ENCODE measurements at places on chromosomes 3 and 15.

GRCh38 chr15:52013151-52013791 lies 5.7 kb upstream of the MAPK6 start:
- no peak for ATAC-seq

- no peak for ATAC-seq
Measured at GRCh38 chr15:98528046-98528725, 120.2 kb upstream of the IGF1R start.

DNA sequence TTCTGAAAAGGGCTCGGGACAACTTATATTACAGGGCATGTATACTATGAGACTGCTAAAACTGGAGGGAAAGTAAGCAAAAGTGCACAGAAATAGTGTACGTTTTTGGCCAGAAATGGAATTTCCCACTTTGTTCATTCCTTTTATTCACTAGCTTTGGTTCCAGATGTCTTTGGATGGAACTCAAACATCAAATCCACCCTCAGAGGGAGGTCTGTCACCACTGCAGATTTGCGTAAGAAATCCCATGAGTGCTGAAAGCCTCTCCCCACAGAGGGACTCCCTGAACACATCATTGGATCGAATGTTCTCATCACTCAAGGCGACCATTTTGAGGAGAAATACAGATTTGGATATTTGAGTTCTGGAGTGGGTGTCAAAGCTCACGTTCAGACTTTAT lies 71.6 kb downstream of the FEM1B start:
- ATAC-seq: no peak

- no peak for ATAC-seq
Measured at GRCh38 chr3:168585544-168585943, 489.8 kb upstream of the GOLIM4 start.

DNA sequence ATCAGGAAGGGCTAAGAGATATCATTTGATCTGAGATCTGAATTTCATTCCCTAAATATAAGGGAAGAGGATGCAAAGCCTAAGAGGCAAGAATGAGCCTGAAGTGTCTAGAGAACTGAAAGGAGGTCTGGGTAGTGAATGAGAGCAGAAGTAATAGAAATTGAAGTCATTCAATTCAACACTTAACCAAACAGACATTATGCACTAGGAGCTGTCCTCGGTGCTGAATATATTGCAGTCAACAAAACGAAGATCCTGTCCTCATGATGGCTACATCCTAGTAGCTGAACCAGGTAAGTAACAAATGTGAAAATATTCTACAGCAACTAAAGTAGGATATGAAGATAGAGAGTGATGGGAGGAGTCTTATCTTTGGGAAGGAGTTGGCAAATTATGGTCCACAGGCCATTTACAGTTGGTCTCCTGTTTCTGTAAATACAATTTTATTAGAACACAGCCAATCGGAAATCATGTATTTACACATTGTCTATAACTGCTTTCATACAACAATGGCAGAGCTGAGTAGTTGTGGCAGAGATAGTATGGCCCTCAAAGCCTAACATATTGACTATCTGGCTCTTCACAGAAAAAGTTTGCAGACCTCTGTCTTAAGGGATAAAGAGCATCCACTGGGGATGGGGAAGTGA lies 192.9 kb upstream of the CADPS start:
- ATAC-seq: no peak

DNA sequence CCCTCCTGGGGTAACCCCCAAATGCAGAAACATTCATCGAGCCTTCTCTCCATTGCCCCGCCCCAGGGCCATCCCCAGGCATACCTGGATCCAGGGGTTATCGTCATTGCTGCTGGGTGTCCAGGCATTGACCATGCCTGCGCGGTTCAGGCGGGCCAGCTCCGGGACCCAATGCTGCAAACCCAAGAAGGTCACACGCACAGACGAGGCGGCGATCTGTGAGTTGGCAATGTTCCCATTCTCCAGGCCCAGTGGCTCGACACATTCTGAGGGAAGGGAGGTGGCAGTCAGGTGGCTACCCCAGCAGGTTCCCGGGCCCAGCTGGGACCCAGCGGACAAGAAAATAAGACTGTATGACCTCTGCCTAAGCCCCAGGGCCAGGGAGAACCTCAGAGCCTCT lies 6.1 kb downstream of the MFGE8 start:
- no peak for ATAC-seq

DNA sequence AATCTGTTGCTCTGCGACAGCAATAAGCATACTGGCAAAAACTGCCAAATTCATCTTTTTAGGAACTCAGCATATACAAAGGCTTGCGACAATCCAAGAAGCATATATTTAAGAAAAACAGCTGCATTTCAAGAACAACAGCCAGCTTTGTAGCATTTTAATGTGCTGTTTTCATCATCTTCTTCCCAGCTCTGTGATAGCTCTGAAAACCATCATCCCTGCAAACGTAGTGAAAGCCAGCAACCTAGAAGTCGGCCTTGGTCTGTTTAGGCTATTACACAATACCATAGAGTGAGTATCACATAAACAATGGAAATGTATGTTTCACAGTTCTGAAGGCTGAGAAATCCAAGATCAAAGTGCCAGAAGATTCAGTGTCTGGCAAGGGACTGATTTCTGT lies 187.5 kb downstream of the NAALADL2 start:
- no peak for ATAC-seq

GRCh38 chr15:51619331-51620035 lies 3.1 kb downstream of the DMXL2 start:
- no peak for ATAC-seq

DNA sequence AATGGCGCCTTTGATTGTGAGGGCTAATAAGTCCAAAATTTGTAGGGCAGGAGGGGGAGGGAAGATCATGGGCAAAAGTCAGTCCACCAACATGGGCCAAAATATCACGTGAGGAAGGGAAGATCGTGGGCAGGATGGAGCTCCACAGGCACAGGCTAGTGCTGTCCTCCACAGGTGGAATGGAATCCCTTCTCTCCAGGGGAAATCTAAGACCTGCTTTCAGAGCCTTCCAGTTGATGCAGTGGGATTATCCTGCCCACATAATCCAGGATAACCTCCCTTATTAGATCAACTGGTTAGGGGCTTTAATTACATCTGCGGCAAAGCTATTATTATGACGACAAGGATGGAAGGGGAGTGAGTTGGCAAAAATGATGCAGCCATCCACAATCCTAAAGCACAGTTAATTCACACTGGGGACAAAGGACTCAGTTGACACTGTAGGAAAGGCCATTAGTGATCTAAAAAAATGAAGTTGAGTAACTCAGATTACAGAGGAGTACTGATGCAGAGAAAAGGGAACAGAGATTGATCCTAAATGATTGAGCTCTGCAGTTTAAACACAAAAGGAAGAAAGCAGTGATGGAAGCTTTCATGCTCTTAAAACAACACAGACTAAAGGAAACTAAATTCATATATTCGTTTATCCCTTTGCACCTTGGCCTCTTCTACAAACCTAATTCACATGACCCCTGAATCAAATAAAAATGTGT lies 159.8 kb downstream of the AKAP13 start:
- no peak for ATAC-seq

DNA sequence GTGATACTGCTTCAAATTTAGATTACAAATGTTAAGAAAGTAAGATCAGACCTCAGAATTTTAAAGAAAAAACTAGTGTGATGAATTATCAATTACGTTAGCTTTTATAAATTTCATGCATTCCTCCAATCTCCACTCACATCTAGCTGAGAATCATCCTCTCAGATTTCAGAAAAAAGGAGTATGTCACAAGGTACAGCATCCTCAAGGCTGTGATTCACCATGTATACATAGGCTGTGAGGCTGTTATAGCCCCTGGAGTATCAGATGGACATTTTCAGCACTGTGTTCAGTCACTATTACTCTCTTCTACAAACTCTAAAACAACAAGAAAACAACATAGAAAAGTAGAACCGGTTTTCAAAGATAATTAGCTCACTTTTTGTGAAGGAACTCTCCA lies 214.4 kb downstream of the PCCB start:
- ATAC-seq: no peak

DNA sequence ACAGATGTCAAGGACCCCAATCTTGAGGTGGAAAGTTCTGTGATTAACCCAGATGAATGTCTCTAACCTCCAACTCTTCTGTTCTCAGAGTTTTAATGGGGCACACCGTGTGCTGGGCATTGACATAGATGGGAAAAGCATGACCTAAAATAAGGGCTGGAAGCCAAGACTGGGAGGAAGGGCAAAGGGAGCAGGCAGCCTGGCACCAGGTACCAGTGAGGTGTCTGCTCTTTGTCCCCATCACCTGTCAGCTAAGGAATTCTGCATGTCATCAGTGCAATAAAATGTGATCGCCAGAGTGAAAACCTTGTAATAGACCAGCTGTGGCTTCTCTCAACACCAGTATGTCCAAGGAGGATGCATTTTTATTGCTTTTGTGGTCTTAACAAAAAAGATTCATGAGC lies 143.5 kb upstream of the TPM1 start:
- no peak for ATAC-seq

- no peak for ATAC-seq
Measured at GRCh38 chr3:14397531-14397930, 4.9 kb upstream of the SLC6A6 start.

DNA sequence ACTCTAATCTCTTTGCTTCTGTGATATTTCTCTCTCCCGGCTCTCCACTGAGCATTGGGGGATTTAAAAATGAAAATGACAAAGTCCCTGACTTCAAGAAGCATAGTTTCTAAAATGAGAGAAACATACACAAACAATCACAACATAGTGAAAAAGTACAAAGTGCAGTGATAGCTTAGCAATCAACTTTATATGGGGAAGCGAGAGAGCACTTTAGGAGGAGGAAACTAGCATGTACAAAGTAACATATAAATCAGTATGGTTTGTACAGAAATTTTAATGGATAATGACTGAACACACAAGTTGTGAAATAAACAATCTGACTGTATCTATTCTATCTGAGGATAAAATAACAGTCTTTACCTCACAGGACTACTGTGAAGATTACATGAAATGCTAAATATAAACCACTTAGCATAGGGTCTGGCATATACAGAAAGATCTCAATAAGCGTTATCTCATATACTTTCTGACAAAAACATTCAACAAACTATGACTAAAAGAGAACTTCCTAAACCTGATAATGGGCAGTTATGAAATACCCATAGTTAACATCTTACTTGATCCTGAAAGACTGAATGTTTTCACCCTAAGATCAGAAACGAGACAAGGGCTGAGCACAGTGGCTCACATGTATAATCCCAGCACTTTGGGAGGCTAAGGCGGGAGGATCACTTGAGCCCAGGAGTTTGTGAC lies 61.2 kb downstream of the PEAK1 start:
- ATAC-seq: no peak

DNA sequence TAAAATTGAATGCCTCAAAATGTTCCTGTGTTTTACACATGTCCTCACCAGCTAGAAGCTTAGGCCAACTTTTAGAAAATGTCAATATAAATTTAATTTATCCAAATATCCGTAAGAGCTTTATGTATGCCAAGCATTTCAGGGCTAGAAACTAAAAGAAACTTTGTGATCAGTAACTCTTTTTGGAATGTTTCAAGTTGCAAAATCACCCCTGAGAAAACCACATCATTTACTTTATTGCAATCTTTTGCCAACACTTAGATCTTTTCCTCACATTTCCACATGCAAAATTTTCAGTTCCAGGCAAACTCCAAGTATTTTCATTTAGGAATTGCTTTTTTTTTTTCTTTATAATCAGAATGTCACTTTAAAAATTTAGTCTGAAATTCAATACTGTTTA lies 20.1 kb upstream of the IGF1R start:
- ATAC-seq: no peak

- ATAC-seq: no peak
Measured at GRCh38 chr3:130916507-130917167, 22.8 kb downstream of the ATP2C1 start.

DNA sequence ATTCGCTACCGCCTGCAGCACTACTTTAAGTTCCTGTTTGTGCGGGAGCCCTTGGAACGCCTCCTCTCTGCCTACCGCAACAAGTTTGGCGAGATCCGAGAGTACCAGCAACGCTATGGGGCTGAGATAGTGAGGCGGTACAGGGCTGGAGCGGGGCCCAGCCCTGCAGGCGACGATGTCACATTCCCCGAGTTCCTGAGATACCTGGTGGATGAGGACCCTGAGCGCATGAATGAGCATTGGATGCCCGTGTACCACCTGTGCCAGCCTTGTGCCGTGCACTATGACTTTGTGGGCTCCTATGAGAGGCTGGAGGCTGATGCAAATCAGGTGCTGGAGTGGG lies 995 bp downstream of the CHST14 start:
- no peak for ATAC-seq

DNA sequence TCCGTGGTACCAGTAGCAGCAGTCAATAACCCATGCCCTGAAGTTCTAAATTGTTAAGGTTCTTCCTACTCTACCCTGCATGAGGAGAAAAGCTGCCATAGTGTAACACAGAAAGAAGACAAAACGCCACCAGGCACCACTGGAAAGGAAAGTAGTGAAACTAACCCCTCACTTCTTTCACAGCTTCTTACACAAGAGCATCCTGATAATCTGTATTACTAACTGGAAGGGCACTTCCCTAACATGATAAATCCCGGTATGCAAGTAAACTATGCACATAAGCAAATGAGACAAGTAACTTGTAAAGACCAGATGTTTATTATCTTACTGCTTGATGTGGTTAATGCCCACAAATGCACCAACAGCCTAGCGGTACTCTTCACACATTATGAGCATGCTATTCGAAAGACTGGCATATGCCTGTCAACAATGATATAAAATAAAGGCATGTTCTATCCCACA lies 141.3 kb downstream of the ADAM10 start:
- no peak for ATAC-seq

DNA sequence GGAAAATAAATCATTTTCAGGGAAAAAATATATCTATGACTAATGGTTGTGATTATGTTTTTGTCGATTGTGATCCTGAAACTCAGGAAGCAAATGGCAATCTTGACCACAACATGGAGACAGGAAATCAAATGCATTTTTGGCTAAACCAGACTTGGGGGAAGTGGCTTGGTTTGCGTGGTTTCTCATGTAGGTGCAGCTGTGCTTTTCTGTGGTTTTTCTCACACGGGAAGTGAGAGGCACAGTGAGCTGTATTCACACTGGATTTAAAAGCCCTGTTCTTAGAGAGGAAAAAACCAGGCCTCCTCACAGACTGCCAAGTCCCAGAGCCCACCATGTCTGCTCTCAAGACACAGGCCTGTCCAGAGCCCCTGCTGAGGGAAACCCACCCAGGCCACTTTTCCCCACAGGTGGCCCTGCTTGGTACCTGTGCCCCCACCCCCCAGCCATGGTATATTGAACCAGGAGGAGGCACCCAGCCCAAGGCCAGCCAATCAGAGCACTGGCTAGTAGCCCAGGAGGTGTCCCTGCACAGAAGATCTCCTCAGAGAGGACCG lies 46.1 kb downstream of the BTD start:
- no peak for ATAC-seq

- ATAC-seq: peak; percentile 96
Measured at GRCh38 chr3:140941434-140942220, at the start of gene SLC25A36. Gene SLC25A36 (plus strand): TSS chr3:140941836. CDS start chr3:140942055, 219 bp downstream.

- ATAC-seq: no peak
Measured at GRCh38 chr15:66847565-66847991, 145.5 kb downstream of the SMAD6 start.

- no peak for ATAC-seq
Measured at GRCh38 chr3:40989141-40990061, 209.9 kb upstream of the CTNNB1 start.

DNA sequence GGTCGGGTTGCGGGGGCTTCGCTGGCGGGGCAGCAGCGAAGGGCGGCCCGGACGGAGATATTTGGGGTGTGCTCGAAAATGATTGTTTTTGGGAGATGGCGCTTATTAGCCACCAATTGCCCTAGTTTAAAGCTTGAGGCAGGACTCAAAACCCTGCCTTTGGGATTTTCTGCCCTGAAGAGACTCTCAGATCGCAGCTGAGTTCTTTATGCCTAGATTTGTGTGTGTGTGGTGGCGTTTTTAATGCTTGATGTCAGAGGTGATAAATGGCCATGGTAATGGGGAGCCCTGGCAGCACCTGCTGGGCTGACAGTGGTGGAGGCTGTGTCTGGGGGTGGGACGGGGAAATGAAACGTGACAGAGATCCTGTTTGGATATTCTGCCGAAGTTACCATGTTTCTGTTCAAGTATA lies 604 bp downstream of the KCTD6 start:
- ATAC-seq: no peak
